ENCODE measurements at places on chromosomes 12 and 14.

DNA sequence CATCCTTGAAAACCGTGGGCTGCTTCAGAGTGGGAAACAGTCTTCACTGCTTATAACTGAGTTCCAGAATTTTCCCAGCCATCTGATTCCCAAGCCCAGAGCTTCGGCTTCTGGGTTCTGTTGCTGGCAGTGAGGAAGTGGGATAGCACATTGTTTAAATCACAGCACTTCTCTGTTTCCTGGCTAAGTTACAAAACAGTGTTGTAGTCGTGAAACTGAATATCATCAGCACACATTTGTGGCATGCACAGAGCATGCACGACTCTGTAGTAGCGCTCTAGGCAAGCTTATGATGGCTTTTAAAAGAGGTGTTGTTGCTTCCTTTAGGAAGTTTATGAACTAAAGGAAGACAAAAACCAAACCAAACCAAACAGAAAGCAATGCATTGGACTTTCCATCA is 1005.5 kb downstream of the NRXN3 start:
- no peak for DNase-seq

DNA sequence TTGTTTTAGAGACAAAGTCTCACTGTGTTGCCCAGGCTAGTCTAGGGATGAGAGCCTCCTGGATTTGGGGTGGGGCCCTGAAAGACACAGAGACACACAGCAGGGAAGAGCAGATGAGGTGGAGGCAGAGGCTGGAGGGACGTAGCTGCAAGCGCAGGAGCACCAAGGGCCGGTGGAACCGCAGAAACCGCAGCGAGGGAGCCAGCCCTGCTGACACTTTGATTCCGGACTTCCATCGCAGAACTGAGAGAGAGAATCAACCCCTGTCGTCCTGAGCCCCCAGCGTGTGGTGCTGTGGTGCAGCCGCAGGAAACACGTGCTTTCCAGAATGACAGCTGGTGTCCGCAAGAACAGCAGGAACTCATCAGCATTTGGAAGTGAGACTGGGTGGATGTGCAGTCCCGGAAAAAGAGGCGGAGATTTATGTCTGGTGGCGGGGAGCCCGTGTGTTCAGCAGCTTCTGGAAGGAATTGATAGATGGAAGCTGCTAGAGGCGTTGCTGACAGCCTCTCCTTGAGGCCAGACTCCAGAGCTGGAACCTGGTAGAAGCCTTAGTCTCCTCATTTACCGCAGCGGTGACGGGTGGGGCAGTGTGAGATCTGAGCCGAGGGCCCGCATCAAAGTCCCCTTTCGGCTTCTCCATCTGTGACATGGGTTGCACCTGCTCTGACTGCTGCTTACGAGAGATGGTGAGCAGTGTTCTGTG is 21.9 kb upstream of the KLC1 start:
- no peak for DNase-seq

- peak; percentile 98 for DNase-seq
These were observed 121.7 kb downstream of the RALGAPA1 start for GRCh38 chr14:35687335-35687939.

- DNase-seq: no peak
These were observed 227.1 kb downstream of the CEP128 start for GRCh38 chr14:80714474-80714873.

GRCh38 chr12:66548338-66549049 is 130.4 kb downstream of the GRIP1 start:
- DNase-seq: no peak

GRCh38 chr12:109677279-109677691 is 36.3 kb upstream of the FAM222A start:
- no peak for DNase-seq

GRCh38 chr12:517538-517937 is 57.8 kb downstream of the B4GALNT3 start:
- DNase-seq: no peak

- no peak for DNase-seq
These were observed 768 bp downstream of the PTPN11 start for GRCh38 chr12:112419297-112420133.

GRCh38 chr12:88207921-88208620 is 66.0 kb downstream of the TMTC3 start:
- DNase-seq: no peak

DNA sequence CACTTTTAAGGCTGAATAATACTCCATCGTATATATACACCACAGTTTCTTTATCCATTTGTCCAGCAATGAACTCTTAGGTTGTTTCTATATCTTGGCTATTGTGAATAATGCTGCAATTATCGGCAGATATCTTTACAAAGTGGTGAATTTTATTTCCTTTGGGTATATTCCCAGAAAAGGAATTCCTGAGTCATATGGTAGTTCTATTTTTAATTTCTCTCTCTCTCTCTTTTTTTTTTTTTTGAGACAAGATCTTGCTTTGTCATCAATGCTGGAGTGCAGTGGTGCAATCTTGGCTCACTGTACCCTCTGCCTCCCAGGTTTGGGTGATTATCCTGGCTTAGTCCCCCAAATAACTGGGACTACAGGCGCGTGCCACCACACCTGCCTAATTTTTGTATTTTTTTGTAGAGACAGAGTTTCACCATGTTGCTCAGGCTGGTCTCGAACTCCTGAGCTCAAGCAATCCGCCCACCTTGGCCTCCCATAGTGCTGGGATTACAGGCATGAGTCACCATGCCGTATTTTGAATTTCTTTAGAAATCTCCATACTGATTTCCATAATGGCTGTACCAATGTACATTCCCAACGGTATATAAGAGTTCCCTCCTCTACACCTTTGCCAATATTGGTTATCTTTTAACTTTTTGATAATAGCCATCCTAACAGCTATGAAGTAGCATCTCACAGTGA is 98.4 kb downstream of the EFCAB11 start:
- no peak for DNase-seq

DNA sequence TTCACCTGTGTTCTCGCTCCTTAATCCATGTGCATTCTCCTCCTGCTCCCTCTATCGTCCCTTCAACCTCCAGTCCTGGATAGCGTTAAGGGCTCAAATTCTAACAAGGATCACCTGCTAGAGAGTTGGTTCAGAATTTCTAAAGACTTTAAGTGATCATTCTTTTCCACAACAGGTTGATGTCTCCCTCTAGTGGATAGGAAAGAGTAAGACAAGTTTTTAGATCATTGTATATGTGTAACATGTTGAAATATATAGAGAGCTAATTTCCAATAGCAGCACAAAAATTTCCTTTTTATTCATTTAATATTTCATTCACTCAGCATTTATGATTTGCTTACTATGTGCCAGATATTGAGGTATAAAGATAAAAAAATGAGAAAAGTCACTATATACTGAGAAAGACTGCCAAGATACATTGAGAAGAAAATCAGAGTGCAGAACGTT is 9.3 kb upstream of the ESR2 start:
- peak; percentile 60 for DNase-seq

GRCh38 chr12:40551466-40551865 is 140.8 kb upstream of the CNTN1 start:
- DNase-seq: no peak

DNA sequence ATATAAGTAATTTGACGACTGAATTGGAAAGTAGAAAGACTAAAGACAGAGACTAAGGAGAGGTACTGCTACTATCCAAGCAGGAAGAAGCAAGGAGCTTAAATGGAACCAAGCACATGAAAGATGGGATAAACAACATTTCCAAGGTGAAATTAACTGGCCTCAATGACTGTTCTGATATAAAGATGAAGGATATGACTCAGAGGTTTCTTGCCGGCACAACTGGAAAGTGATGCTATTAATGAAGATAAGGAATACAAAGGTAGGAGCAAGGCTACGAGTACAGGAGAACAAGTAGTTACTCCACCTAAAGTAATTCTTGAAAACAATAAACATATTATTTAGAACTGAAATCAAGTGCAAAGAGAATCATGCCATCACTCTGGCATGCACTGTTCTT is 6.4 kb downstream of the SNX6 start:
- DNase-seq: no peak

DNA sequence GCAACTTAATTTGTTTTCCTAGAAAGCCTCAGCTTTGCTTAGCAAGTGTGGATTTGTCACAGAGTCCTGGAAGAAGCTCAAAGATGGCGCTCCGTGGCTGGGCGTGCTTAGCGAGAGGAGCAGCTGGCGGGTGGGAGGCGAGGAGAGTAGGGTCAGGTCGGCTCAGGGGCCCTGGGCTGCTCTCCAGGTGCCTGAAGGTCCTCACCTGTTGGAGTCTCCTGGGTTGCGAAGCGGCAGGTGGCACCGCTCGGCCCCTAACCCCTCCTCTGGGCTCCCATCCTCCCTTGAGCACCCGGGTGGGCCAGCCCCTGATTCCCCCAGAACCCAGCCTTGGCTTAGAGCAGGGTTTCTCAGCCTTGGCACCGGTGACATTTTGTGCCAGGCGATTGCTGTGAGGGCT is 25.1 kb downstream of the LRTM2 start:
- no peak for DNase-seq

DNA sequence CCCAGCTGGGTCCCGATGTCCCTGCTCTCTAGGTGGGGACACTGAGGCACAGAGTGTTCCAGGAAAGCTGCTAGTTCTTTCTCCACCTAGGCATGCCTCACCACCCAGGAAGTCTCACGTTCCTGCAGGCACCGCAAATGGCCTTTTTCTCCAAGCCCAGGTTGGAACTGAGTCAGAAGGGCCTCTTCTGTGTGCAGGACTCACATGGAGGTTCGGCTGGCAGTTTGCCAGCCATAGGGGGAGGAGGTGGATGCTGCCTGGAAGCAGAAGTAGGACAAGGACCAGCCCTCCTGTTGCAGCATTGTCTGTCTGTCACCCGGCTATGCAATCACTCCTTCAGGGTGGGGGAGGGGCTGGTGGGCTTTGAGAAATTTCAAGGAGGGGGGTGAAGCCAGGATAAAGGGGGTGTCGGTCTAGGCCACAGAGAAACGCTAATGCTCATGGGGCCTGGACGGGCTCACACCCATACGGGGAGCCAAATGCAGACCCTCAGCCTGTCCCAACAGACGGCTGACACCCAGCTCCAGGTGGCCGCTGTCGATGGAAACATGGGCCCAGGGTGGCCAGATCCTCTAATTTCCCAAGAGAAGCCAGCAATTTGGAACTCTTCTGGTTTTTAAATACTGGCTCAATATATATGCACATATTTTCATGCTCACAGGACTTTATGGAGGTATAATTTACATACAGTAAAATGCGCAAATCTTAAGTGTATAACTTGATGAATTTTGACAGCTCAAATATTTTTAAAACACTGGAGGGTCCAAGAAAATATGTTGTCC is 120.5 kb downstream of the PHETA1 start:
- DNase-seq: peak; percentile 8

GRCh38 chr12:6957151-6957701 is 6.1 kb downstream of the PTPN6 start:
- no peak for DNase-seq

DNA sequence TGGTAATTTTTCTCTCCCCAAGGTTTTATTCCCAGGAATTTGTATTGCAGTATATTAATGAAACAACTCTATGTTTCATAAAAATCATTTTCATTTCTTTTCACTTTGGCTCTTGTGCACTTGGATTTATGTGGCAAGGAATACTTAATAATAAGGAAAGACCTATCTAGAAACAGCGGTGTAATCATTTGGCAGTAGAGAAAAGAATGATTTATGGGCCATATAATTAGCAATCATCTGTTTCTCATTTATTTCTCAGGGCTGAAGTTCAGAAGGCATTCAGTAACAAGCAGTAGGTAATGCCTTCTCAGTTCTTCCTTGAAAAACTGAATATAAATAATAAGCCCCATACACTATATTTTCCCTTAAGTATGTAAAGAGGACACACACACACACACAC is 172.6 kb downstream of the ANO4 start:
- no peak for DNase-seq

- DNase-seq: no peak
These were observed 5.1 kb downstream of the PSMB11 start for GRCh38 chr14:23047034-23047634.

DNA sequence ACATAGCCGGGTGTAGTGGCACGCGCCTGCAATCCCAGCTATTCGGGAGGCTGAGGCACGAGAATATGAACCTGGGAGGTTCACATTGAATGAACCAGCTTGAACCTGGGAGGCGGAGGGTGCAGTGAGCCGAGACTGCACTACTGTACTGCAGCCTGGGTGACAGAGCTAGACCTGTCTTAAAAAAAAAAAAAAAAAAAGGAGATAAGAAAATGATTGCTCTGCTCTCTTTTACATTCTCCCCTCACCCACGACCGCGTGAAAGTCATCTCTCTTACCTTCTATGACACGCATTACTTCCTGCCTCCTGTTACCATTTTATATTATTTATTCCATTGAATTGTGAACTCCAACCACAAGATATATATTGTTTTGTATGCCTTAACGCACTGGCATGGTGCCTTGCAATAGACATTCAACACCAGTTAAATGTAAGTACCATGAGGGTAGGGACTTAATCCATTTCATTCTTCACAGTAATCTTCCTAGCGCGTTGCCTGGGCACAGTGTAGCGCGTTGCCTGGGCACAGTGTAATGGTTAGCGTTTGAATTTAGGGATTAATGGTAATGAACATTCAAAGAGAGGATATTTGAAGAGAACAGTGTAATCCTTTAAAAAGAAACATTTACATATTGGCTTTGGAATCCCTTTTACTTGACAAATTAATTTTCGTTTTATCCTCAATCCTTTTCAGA is 2.7 kb downstream of the RAP1B start:
- DNase-seq: no peak

DNA sequence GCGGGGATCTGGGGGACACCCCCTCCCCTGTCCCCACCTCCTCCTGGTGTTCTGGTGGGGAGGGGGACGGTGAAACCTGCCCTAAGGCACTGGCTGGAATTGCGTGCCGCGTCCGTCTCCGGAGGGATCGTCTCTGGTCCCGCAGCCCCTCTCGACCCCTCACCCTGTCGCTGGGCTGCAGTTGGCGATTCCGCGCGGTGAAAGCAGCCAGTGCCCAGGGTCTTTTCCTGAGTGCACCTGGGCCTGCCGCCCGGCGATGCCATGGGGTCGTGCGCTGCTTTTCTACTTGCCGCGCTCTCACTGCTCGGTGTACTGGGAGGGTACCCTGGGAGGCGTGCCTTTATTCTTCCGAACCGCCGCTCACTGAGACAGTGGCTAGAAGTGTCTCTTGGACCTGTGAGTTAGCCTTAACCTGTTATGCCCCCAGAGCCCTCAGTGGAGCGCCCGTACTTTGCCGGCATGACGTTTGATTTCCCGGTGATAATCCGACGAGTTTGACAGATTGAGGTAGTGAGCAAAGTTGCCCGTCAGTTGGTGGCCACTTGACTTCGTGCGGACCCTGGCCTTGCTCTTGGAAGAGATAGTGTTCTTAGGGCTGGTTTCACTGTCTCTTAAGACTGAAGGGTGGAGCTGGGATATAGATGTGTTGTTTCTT is 788 bp downstream of the SFSWAP start:
- DNase-seq: no peak

DNA sequence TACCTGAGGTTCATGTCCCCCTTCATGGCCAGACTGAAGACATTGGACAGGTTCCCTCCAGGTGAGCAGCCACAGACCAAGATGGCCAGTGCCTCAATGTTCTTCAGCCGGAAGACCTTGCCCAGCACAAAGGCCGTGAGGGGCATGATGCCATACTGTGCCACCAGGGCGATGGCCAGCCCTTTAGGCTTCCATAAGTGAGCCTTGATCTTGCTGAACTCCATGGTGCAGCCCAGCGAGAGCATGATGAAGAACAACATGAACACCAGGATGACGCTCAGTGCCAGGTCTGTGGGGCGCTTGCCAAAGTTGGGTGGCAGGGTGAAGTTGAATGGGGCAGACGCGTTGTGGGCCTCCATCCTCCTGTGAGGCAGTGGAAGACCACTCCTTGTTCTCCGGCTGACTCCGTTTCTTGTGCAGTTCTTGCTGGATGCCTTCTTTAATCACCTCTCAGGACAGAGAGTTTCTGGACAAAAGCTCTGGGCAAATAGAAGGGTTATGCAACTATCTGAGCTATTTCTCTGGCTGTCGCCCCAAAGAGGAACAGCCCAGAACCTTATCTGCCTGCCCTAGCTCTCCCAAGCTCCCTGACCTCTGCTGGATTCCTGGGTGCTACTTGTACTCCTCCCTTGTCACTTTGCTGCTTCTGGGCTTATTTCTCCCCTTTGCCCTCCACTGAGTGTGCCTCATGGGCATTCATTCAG is at the start of gene SLC10A1:
TSS of gene SLC10A1 (minus strand) at position 445 of the 704 bp plus-strand sequence. CDS start at position 359, 86 bp downstream.
- no peak for DNase-seq

Data from NCI-H2029 treated with DMSO at 0.1 percent for 48 hours (cell line).